IPS-NIHi11 (cell line): ENCODE measurements at places on chromosomes 12 and 14.

DNA sequence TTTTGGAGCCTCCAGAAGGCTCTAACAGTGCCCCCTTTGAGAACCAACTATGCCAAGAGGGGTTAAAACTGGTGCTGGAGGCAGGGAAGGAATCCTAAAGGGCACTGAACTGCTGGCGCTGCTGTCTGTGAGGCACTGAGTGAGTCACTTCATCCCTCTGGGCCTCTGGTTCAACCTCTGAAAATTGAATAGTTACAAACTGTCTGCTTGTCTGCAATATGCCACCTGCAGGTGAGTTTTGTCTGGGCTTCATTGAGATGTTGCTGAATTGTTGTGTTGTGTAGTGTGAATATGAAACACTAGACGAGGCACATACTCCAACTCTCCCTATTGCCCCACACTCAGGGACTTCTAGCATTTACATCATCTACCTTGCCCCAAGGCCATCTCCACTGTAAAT lies 68.0 kb downstream of the GRIN2B start:
- no peak for DNase-seq

GRCh38 chr12:106251631-106252455 lies 4.0 kb upstream of the CKAP4 start:
- DNase-seq = no peak

DNA sequence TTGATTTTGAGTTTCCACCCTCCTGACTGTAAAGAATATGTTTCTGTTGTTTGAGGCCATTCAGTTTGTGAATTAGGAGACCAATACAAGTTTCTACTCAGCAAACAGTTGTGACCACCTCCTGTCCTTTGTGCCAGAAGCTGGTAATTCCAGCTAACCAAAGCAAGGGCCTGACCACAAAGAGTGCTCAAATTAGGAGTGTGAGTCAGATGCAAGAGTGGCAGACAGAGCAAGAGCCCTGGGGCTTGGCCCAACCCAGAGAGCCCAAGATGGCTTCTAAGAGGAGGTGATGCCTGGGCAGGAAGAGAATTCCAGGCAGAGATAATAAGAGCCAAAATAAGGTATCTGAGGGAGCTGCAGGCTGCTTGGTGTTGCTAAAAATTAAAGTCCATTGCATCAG lies 77.7 kb upstream of the C14orf132 start:
- DNase-seq = no peak

- DNase-seq = no peak
These were observed 208.1 kb upstream of the NEDD1 start for GRCh38 chr12:96698965-96699364.

GRCh38 chr12:124036171-124036598 lies 63.2 kb downstream of the ZNF664 start:
- DNase-seq = no peak

DNA sequence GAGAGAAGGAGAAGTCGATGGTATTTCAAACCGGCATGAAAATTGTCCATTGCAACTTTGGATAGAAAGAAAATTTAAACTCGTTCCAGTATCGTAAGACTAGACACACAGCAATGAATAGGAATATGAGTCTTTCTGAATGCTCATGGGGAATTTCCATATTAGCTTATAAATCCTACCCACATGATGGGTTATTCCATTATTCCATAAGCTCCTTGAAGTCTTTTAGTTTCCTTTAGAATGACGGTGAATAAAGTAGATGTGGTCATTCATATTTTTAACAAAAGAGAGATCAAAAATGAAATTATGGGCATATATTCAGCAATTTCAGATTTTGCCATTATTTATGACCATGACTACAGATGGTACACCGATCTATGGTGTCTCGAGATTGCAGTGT lies 163.4 kb upstream of the HMGA2 start:
- DNase-seq = no peak

GRCh38 chr12:127463237-127463636 lies 803.7 kb upstream of the TMEM132C start:
- DNase-seq = no peak

GRCh38 chr12:94954029-94954685 lies 49.3 kb downstream of the NDUFA12 start:
- no peak for DNase-seq

- DNase-seq = peak; percentile 63
These were observed 91.8 kb downstream of the RGS6 start for GRCh38 chr14:72024043-72024407.

- DNase-seq = no peak
These were observed 80.8 kb downstream of the CIT start for GRCh38 chr12:119796292-119796691.
